ENCODE measurements at places on chromosomes 12 and 14. TPM values are rescaled to one million over a fixed set of nuclear protein-coding genes. Genes with fewer than 3 reads are reported as not detected.

FOXN4 gene
- polyA plus RNA-seq = 0.33 TPM

DNA sequence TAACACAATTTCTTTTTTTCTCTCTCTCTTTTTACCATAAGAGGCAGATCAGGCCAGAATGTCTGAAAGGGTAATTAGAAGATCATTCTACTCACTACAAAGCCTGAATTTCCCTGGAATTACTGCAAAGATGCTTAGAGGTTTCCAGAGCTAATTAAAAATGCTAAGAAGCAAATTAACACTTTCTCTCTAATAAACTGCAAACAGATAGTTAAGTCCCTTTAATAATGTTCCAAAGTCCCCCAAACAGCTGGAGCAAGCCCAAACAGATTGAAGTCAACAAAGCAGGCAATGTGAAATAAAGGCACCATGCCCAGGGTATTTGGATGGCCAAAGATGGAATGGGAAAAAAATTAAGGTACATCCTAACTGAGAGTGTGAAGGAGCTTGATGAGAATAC is 208.8 kb upstream of the LRFN5 start:
- DNase-seq = no peak

GRCh38 chr12:104272938-104273337 is 30.6 kb upstream of the EID3 start:
- no peak for DNase-seq

DNA sequence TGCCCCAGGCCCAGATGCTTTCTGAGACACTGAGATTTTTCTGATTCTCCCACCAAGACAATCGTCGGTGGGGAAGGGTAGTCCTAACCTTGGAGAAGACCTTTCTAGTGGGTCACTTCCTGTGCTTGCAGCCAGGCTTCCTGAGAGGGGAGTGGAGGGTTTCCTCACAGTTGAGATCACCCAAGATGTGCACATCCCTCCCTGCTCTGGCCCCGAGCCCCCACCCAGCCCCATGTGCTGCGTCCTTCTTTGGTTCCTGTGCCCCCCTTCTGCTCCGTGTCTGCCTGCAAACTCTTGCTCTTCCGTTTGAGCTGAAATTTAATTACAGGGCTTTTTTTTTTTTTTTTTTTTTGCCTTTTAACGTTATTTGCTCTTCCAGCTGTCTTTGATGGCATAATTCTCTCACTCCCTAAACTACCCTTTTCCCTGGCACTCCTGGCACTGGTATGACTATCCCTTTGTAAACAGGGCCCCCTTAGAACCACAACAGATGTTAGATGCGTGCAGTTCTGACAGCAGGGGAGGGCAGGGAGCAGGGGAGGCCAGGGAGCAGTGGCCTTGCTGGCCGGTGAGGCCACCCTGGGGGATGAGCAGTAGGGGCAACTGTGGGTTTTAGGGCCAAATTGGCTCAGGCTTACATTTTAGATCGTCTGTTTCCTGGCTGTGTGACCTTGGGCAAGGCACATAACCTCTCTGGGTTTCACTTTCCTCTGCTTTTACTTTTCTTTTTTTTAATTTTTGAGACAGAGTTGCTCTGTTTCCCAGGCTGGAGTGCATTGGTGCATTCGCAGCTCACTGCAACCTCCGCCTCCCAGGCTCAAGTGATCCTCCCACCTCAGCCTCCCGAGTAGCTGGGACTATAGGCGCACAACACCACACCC is 144.5 kb downstream of the PHETA1 start:
- DNase-seq = no peak

PZP gene
- 2.9 TPM for polyA plus RNA-seq

DNA sequence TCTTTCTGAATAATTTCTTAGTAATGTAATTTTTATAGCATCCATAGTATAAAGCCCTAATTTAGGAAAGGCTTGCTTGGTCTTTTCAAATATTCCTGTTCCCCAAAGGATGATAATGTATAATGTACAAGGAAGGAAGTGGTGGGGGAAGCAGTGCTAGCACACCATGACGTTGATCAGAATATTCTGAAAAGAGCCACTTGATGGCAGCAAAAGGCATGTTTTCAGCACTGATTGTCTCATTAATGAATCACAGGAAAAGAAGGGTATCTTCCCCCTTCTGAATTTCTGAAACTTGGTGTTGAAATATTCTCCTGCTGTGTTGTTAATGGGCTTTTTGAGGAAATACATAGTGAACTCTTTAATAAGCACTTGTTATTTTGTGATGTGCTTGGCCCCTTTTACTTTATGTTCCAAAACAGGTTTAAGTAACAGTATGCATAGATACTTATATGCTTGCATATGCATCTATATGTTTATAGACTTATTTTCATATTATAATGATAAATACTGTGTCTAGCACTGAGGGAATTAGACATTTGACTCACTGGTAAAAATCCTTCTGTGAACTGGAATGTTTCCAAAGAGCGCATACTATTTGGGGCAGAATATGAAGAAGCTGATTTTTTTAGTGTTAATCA is 122.0 kb downstream of the TMEM117 start:
- DNase-seq = peak; percentile 38

Measured in right lung (tissue), 10 donors.